GM19239 (cell line): ENCODE measurements at places on chromosomes 5 and 9.

- no peak for DNase-seq
Measured at GRCh38 chr5:103223031-103223955, 35.3 kb upstream of the MACIR start.

GRCh38 chr9:135886147-135886981, 21.0 kb downstream of the CAMSAP1 start:
- DNase-seq = no peak

GRCh38 chr5:156135531-156135930, 191.4 kb upstream of the SGCD start:
- no peak for DNase-seq

GRCh38 chr5:137248527-137248926, 250.6 kb downstream of the SPOCK1 start:
- no peak for DNase-seq

- DNase-seq = no peak
Measured at GRCh38 chr9:32551276-32552051, 663 bp upstream of the SMIM27 start.

GRCh38 chr5:131747180-131748105, 49.4 kb downstream of the FNIP1 start:
- DNase-seq = no peak

DNA sequence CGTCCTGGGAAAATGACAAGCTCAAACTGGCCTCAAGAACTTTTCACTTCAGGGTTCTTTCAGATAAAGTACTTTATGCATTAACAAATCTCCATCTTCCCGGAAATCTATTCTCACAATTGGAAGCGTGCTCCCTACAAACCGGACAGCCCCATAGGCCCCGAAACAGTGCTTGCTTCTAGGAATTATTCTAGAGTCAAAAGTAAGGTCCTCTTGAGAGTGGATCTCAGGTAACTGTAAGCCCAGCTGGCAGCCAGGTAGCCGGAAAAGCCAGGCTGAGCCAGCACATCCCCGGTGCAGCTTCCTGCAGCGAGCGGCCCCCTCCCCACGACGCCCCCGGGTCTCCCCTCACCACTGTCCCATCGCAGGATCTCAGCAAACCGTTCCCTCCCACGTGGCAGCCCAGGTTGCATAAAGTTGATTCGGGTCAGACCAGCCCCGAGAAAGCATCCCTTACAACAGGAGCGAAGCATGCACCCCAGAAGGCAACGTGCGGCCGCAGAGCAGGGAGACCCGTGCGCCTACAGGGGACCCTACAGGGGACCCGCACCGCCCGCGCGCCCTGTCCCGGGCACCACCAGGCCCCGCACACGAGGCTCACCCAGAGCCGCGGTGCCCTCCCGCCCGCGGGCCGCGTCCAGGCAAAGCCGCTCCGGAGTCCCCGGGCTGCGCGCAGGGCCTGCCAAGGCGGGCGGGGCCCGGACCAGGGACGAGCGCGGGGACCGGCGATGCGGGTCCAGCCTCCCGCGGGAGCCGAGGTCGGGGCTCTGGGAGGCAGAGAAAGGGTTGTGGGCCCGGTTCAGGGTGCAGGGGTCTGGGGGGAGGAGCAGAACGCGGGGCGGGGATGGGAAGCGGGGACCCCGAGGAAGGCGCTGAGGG, 920 bp downstream of the LPCAT1 start:
- no peak for DNase-seq

DNA sequence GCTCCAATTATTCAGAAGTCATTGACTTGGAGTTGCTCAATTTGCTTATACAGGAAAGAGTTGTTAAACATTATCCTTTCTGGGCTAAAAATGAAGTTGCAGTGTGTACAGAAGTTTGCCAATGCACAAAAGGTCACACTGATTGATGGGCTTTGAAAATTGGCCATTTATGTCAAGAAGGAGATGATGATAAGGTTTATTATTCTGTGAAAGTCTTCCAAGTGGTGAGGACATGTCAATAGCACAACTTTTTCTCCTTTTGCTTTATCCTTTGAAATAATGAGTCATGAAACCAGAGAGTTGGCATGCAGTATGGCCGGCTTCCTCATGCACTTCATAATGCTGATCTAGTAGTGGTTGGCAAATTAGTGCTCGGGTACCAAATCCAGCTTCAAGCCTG, 848.5 kb upstream of the WWC1 start:
- DNase-seq = no peak
